Activated CD8-positive, alpha-beta memory T cell treated with anti-CD3 and anti-CD28 coated beads for 1 hour (primary cell): ENCODE measurements at places on chromosomes 16 and 17.

GRCh38 chr17:47257651-47258339, 4.2 kb downstream of the ITGB3 start:
- no peak for DNase-seq

GRCh38 chr17:55812323-55812722, 61.5 kb downstream of the PCTP start:
- DNase-seq = no peak

DNA sequence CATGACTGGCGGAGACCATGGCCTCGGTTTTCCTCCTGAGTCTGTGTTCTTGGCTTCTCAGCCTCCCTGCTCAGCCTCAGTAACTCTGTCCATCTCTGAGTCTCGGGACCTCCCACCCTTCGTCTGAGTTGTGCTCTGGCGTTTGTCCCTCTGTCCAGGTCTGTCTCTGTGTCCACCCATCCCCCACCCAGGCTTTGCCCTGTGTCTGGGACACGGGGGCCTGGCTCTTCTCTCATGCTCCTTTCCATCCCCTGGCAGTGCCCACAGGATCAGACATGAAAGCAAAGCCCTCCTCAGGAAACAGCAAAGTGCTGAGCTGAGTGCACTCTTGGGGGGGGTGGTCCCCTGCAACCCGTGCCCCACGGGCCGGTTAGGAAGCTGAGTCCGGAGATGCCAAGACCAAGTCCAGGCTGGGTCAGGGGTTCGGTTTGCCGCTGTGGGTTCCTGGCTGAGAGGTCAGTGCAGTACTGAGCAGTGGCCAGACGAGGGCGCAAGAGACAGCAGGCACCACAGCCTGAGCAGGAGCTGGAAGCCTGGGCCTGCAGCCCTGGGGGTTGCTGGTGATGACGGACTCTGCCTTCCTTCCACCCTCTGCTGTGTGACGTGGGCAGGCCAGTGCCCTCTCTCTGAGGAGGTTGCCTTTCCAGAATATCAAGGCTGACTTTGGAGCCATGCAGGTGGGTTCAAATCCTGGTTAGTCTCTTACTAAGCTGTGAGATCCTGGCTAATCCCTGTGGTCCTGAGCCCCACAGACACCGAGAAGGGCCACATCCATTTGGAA, 2.5 kb downstream of the P2RX1 start:
- peak; percentile 61 for DNase-seq

- no peak for DNase-seq
Observed at GRCh38 chr17:1301546-1301945, 22.1 kb downstream of the TRARG1 start.

DNA sequence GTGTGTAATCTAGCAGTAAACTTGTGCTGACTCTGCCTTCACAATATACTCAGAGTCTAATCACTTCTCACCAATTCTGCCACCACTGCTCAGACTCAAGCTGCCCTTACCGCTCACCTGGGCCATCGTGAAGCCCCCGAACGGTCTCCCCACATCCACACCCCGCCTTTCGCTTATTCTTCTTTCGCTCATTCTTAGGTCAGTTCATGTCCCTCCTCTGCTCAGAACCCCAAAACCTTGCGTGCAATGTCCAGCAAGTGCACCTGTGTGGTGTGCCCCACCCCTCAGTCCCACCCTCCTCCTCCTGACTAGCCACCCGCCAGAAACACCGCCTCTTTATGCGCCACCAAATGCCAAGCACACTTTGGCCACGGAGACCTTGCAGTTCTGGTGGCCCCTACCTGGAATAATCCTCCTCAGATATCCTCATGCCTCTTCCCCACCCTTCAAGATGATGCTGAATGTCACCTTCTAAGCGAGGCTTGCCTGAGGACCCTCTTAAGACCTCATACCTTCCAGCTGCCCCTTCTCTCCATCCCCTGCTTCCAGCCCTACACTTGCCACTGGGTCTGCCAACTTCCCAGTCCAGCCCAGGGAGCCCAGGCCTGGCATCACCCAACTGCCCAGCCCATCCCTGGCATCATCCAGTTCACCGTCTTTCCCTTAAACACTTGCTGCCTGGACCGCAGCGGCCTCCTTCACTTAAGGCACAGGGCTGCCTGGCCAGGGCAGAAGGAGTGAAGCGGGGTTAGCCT, 34.3 kb upstream of the RBFOX3 start:
- no peak for DNase-seq

GRCh38 chr17:57234739-57235092, 21.6 kb upstream of the MSI2 start:
- no peak for DNase-seq

GRCh38 chr16:22977294-22977697, 163.3 kb downstream of the HS3ST2 start:
- no peak for DNase-seq

- no peak for DNase-seq
Observed at GRCh38 chr16:12358898-12359297, 382.4 kb downstream of the SNX29 start.

GRCh38 chr17:45646288-45646988, 137.7 kb upstream of the CRHR1 start:
- no peak for DNase-seq
